ENCODE measurements at places on chromosomes 2 and 18. TPM values are rescaled to one million over a fixed set of nuclear protein-coding genes. Genes with fewer than 3 reads are reported as not detected.

Gene CTDP1
- 35.3 TPM for total RNA-seq

Gene TRPM8
- 0.54 TPM for total RNA-seq

Gene TLX2
- total RNA-seq: 0.17 TPM

Gene MYO5B
- 6.9 TPM for total RNA-seq

Gene CHRNG
- total RNA-seq: not detected

DNA sequence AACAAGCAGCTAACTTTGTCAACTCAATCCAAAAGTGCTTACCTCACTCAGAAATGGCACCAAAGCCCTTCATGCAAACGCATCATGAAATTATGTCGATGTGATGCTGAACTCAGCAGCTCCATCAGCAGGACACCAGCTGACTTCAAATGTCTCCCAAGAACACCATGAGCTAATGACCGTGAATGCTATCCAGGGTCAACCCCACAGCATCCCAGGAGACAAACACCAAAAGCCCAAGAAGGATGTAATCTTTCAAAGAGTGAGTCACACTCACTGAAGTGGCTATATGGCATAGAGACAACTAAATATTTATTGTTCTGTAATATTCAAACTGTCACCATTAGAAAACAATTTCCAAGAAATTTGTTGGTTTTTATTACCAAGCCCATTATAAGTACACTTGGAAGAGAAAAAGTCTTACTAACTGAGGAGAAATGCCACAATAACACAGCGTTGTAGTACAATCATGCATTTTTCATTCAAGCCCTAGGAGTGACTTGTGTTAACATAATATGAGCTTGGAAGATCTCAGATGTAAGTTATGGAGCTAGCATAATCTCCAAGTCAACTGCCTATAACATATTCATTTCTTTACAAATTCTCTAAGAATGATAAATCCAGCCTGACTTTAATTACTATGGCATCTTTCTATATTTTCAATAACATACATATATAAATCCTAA, 165.0 kb upstream of the CCDC68 start:
- DNase-seq: no peak

GRCh38 chr2:170201734-170202393, 23.9 kb downstream of the MYO3B start:
- DNase-seq: no peak

- DNase-seq: no peak
Measured at GRCh38 chr2:42957109-42957860, 164.9 kb upstream of the HAAO start.

- DNase-seq: no peak
Measured at GRCh38 chr2:120066800-120067547, 54.1 kb downstream of the EPB41L5 start.

DNA sequence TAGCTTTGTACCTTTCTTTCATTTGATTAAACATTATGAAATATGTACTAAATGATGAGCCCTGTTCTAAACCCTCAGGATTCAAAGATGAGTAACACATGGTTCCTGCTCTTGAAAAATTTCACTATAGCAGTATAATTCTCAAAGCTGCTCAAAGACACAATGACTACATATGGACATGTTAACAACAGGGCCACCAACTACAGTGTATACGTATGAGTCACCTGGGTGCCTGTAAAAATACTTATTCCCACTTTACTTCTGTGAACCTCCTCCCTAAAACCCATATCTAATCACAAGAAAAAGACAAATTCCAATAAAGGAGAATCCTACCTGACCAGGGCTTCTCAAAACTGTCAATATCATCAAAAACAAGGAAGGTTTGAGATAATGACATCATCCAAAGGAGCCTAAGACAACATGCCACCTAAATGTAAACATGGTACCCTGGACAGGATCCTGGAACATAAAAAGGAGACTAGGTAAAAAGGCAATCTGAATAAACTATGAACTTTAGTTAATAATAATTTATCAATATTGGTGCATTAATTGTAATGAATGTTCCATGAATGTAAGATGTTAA, 84.7 kb downstream of the FAM161A start:
- DNase-seq: no peak

GRCh38 chr2:20702563-20702962, 35.6 kb downstream of the GDF7 start:
- no peak for DNase-seq

DNA sequence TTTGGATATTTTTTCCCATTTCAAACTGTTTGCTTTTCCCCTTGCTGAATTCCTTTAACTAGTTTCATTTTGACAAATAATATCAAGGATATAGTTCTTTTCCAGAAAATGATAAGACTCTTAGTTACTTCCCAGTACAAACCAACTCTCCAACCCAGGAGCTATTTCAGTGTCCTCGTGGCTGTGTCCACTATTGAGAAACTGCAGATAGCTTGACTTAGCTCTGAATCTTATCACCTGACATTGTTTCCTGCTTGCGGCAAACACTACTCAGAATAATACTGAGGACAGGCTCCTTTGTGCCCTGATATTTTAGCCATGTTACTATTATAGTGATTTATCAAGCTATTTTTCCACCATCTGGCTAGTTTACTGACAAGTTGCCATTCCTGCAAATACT, 74.6 kb downstream of the KLF7 start:
- DNase-seq: no peak
